ENCODE measurements at places on chromosomes 12 and 14.

DNA sequence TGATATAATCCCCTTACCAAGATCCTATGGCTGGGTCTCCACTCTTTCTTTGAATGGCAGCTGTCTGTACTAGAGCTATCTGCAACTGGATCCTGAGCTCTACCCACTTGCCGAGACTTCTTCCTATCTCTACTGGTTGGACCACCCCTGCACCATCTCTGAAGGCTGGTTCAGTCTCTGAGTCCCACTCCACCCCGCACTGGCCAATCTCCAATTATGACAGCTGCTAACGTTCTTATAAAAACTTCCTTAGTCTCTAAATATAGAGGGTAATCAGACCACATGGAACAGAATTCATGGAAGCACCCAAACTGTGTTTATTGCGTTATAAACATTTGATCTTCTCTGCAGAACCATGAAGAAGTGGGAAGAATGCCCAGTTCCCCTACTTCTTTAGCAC lies 186.6 kb upstream of the EEA1 start:
- no peak for DNase-seq

DNA sequence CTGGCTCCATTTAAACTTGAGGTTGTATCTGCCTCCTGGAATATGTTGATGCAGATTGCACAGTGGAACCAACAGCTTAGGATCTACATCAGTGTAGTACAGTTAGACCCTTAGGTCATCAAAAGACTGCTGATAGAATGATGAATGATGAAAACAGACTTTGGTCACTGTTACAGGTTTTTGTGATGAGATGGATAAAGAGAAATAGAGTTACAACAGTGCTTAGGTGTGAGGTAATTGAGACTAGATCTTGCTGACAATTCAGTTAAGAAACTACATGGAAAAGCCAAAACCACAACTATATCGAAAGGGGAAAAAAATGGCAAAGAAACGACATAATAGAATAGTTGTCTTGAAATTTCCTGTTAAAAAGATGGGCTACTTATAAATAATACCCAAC lies 145.7 kb upstream of the LMNTD1 start:
- DNase-seq: no peak

DNA sequence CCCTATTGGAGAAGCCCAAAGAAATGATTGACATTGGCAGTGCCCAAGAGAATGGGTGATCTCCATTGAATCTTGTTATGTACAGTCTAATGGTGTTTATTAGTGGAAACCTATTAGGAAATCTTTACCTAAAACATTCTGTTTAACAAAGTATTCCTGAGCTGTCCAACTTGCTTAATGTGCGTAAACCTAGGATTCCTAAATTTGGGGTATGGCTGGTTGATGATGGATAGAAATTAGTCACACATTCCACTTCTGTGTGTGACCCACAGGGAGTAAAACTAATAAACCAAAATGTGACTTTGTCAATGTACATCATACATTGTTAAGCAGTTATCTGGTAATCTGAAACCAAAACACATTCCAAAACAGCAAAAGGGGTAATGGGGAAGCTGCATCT lies 761.3 kb downstream of the FSCB start:
- no peak for DNase-seq

GRCh38 chr14:75422169-75422568 lies 5.7 kb upstream of the JDP2 start:
- no peak for DNase-seq

GRCh38 chr14:64089920-64090319 lies 204.3 kb downstream of the ESR2 start:
- no peak for DNase-seq

DNA sequence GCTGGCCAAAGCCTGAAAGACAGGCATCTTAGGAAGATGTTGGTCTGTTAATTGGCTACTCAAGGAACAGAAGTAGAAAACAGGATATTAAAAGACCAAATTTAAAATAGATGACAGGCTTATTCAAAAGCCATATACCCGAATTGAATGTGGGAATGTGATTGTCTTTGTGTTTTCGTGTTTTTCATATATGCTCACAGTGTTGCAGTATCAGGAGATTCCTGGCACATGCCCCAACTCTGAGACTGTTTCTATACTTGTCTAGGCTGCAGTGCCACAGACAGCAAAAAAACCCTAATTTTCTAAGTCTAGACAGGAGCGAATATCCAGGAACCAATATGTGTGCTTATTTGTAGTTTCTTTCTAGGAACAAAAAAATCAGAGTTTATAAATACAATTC lies 57.4 kb upstream of the KRR1 start:
- DNase-seq: no peak

DNA sequence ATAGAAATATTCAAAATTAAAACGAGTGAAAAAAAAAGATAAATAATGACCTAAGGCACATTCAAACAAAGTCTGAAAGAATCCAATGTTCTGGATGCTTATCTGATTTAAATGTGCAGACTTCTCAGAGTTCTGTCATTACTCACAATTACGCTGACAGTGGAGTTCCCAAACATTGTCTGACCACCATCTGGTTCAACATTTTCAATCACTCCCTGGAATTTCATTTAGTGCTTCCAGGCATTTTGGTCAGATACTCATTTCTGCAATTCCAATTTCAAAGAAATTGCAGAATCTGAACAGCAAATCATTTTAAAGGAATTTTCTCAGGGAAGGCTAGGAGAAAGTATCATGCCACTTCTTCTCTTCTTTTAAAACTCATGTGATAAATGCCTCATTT lies 398.2 kb upstream of the PDE3A start:
- DNase-seq: no peak

- no peak for DNase-seq
Measured at GRCh38 chr12:63308671-63309070, 157.7 kb upstream of the AVPR1A start.

DNA sequence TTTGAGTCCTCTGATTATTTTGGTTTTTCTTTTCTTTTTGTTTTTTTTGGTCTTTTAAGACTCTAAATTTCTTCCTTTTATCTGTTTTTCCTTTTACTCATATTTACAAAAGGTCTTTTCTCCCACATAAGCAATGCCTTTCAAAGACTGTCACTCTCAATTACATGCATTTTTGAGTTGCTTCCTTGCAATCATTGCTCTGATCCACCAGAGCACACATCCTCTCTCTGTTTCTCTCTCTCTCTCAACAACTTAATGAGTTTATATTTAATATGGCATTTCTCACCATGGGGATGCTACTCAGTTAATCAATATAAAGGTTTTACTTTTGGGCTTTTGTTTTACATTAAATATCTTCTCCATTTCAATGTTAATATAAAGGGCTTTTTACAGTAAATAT lies 62.7 kb upstream of the OR10AD1 start:
- no peak for DNase-seq

GRCh38 chr14:39763402-39763890 lies 331.2 kb upstream of the FBXO33 start:
- DNase-seq: no peak

DNA sequence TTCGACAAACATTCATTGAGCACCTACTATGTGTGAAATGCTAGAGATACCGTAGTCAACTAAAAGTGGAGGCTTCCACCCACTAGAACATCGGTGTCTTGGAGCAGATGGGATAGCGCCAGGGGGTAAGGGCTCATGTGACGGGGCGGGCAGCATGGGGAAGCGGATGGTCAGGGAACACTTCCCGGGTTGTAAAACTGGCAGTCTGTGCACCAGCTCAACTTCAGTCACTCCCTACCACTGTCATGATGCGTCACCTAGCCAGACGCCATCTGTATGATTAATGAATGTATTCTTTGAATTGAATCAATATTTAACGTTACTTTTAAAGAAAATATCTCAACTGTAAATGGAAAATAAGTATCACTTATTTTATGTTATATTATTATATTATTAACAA lies 93.5 kb downstream of the PIWIL1 start:
- DNase-seq: no peak

DNA sequence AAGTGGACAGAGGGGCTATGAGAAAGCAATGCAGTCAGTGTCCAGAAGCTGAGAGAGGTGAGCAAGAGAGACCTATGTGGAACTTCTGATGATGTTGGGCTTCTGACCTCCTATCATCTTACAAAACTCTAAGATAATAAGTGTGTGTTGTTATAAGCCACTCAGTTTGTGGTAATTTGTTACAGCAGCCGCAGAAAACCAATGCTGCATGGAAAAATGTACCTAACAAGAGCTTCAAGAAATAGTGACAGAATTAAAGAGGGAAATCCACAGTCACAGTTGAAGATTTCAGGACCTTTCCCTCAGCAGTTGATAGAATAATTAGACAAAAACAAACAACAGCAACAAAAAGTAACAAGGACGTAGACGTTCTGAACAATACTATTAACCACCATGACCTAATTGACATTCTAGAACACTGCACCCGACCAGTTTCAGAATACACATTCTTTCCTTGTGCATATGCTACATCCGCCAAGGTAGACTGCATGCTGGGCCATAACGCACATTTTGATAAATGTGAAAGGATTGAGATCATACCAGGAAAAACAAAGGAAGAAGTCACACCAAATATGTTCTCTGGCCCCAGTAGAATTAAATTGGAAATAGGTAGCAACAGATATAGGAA lies 1.8 kb upstream of the EVL start:
- DNase-seq: no peak

GRCh38 chr12:6975297-6976032 lies 4.8 kb downstream of the EMG1 start:
- no peak for DNase-seq

GRCh38 chr12:104063712-104064030 lies 660 bp upstream of the HCFC2 start:
- no peak for DNase-seq

GRCh38 chr12:92403210-92404175 lies 257.8 kb upstream of the BTG1 start:
- peak; percentile 77 for DNase-seq

GRCh38 chr12:49253033-49253623 lies 11.8 kb upstream of the TUBA1C start:
- no peak for DNase-seq

DNA sequence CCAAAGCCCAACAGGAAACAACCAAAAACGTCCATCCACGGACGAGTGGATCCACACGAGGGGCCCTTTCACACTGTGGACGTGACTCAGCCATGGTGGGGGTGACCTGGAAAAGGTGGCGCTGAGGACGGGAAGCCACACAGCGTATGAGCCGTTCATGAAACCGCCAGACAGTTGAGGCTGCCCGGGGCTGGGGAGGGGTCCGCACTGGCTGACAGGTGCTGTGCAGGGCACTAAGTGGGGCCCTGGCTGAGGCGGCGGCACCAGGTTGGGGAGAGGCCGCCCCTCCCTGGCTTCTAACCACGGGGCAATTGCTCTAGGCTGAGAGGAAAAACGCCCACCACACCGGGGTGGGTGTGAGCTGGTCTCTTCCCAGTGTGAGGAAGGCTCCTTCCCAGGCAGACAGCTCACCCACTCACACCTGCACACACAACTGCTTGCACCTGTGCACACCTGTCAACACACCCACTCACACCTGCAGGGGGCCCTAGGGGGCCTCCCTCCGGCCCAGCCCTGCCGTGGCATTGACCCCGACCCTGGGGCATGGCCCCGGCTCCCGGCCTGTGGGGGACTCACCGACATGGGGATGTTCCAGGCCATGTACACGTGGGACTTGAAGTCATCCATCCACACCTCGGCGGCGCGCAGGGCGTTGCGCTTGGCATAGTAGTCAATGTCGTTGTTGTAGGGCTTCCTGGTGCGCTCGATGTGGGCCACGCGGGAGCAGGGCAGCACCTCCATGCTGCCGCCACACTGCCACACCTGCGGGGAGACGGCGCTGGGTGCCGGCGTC lies 58.9 kb downstream of the NOC4L start:
- DNase-seq: no peak

DNA sequence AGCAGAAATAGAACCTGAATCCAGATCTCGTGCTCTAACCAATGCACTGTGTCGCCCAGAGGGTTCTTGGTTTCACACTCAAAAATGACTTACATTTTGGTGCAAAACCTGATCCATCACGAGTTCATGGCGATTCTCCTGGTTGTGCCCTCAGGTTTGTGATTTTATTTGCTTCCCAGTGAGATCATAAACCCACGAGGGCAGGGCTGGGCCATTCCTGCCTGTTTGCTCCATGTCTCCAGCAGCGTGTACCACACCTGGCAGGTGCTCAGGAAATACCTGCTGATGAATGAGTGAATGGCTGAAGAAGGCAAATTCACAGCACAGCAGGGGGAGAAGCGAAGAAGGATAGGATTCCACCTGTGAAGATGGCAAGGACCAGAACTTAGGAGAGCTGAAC lies 9.4 kb downstream of the ACACB start:
- no peak for DNase-seq

- no peak for DNase-seq
Measured at GRCh38 chr14:99382781-99383471, 97.7 kb downstream of the SETD3 start.

DNA sequence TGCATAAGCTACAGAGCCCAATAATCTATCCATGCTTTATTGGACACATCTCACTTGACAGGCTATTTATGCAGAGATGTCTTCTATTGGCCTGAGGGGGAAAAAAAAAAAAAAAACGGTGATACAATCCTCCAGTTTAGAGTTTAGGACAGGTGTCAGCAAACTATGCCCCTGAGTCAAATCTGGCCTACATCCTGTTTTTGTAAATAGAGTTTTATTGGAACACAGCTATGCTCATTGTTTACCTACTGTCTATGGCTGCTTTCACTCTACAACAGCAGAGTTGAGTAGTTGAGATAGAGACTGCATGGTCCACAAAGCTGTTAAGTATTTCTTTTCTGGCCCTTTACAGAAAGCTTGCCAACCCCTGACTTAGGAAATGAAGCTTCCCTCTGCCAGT lies 403.1 kb downstream of the C12orf75 start:
- DNase-seq: no peak

DNA sequence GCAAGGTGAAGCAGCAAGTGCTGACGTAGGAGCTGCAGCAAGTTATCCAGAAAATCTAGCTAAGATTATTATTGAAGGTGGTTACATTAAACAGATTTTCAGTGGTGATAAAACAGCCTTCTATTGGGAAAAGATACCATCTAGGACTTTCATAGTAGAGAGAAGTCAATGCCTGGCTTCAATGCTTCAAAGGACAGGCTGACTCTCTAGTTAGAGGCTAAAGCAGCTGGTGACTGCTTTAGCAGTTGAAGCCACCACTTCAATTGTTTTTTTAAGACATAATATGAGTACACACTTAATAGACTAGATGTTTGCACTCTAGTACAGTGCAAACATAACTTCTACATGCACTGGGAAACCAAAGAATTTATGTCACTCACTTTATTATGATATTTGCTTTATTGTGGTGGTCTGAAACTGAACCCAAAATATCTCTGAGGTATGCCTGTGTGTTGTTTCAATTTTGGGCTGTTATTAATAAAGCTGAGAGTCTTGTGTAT lies 1026.9 kb upstream of the FOXG1 start:
- no peak for DNase-seq

- DNase-seq: peak; percentile 27
Measured at GRCh38 chr14:73239393-73240241, 2.3 kb downstream of the PAPLN start.

DNA sequence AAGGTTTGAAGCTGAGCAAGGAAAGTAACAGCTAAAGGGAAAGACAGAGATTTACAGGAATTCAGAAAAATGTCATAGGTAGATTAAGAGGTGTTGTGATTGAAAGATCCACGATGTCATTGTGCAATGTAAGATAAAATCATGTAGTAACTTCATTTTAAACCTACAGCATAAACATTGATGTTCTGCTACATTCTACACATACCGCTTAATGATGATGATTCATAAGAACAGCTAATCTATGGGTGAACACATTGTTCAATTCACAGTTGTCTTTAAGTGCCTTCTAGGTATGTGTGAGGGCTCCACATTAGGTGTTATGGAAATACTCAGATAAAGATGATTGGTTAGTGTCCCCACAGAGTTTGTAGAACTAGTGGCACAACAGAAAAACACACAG lies 170.9 kb downstream of the GRIP1 start:
- DNase-seq: no peak

All from GM20000 (cell line).